Fibroblast of skin of back (primary cell): ENCODE measurements at places on chromosomes 3 and 15.
A peak's percentile ranks its signal among the peaks of the same experiment; 100 is the strongest.

GRCh38 chr15:80567721-80568157, 127.4 kb upstream of the ABHD17C start:
- DNase-seq = peak; percentile 82

DNA sequence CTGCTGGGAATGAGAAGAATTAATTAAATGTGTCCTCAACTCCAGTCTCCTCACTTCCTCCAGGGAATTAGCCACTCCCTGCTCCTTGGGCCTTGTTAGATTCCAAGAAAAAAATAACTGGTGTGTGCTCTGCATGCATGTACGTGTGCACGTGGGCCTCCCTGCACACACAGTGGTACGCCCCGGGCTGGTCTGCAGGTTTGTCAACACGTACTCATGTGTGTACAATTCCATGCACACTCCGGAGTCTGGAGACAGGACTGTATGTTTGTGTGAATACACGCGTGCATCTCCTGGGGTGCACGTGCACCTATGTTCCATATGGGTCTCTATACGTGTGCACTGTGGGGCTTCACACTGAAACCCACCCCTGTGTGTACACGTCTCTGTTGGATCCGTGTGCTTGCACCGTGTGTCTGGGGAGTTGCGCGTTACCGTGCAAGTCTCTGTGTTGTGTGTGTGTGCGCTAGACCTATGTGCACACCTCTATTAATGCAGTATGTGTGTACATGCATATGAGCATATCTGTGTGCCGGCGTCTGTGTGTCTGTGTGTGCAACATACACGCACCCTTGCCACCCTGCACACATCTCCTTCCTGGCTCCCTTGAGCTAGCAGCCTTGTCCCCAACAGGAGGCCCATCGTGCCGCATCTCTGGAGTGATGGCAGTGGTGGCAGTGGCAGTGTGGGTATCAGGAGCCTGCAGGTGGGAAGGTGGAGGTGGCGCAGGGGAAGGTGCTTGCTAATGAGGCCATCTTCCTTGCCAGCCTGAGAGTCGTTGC, 210.1 kb downstream of the TBC1D2B start:
- no peak for DNase-seq

DNA sequence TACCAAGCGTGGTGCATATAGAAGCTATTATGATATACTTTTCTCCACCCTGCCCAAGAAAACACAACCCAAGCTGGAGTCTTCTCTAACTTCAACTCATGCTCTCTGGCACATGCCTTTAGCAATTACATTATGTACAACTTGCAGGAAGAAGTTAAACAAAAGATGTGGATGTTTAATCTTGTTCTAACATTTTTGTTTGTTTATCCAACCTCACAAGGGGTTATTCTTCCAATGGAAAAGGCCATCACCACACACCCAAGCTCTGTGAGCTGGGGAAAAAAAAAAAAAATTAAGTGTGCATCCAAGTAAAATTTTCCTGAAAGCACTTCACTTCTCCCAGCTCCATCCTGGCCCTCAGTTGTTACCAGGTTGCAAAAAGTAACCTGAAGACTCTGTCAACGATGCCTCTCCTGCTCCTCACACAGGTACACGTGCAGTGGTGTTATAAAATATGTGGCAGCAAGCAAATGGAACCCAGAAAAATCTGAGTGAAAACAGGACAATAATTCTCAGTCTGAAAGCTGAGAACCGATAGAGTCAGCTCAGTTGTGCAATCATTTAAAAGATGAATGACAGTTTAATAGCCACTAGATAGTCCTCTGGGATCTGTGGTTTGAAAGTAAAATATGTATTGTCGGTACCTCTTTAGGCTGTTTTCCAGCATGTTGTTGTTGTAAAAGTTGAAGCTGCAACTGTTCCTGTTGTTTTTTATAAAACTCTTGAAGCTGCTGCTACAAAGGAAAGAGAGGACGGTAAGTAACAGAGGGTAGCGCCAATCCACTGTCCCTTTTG, 531.4 kb downstream of the FOXP1 start:
- DNase-seq = no peak

DNA sequence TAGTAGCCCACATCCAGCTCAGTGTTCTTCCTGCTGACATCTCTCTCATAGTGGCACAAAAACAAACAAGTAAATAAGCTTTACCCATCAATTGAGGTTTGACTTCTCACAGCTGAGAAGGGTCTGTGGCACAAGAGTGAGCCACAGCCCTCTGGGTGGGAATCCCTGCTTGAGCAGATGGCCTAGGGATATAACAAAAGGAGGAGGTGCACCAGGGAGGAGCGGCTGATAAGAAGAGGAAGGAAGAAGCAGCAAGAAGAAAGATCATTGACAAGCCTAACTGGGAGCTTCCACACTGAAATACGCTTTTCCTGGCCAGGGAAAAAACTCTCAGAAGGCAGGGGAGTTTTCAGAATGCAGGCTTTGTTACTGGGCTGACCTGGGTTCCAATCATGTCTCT, 279.8 kb downstream of the UACA start:
- DNase-seq = no peak

DNA sequence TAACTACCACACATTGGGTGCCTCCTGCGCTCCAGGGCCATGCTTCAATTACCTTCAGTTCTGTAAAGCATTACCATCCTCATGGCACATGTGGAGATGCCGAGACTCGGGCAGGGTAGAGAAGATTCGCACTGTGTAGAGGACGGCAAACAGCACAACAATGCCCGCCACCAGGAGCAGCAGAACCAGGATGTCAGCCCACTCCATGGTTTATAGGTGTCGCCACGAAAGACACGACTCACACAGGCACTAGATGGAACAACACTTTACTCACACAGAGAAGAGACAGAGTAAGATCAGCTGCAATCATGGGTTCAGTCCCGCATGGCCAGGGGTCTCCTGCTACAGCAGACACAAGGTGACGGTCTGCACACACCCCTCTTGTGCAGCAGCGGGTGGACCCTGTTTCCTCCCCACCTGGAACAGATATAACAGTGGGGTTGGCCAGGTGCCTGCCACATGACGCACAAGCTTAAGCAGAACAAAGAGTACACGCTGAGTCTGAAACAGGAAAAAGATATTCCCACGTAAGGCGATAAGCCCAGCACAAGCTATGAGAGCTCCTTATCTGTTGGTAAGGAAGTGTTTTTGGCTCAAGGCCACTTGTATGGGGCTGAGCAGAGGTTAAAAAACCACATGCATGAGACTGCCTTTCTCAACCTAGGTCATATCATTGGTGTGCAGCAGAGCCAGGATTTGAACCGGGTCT, 2.5 kb upstream of the TBC1D21 start:
- DNase-seq = no peak

DNA sequence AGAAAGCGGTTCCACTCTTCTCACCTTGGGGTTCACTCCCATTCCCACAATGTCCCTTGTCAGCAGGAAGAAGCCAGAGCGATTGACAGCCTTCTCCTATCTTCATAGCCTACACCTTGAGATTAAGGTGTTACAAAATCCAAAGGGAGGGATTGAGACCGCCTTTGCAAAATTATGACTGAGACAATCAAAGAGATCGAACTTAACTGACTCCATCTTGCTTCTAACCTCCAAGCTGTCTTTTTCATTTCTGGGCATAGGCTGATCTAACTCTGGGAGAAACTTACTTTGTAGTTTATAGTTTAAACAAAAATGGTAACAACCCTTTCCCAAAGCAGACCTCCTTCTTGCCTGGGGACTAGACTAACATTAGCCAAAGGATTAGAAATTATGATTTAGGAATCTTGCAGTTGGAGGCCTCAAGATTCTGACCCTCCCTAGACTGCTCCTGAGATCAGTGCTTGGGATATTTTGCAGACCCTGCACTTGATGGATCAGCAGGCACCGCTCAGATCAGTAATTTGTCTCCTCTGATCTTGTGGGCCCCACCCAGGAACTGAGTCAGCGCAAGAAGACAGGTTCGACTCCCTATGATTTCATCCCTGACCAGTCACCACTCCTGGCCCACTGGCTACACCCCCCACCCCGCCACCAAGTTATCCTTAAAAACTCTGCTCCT, 40.0 kb downstream of the PAQR5 start:
- DNase-seq = peak; percentile 36

DNA sequence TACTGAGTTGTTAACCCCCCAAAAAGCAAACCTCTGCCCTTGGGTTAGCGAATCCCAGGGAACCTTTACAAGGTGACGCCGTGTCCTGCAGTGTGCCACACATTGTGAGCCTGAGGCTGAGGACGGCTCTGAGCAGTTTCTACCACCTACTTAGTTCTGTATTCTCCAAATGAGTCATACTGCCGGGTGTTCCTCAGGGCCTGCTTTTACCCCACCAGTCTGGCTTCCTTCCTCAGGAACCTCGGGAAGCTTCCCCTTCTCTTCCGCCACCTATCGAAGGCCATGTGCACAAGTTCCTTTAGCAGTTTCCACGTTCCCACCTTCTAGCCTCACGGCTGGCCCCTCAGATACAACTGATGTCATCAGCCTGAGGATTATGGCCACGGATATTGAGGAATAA, 384.0 kb upstream of the TPM1 start:
- peak; percentile 7 for DNase-seq

- DNase-seq = no peak
Observed at GRCh38 chr3:150543128-150543527, 3.2 kb downstream of the SERP1 start.

- no peak for DNase-seq
Observed at GRCh38 chr3:187079090-187080022, 59.9 kb downstream of the RPL39L start.

DNA sequence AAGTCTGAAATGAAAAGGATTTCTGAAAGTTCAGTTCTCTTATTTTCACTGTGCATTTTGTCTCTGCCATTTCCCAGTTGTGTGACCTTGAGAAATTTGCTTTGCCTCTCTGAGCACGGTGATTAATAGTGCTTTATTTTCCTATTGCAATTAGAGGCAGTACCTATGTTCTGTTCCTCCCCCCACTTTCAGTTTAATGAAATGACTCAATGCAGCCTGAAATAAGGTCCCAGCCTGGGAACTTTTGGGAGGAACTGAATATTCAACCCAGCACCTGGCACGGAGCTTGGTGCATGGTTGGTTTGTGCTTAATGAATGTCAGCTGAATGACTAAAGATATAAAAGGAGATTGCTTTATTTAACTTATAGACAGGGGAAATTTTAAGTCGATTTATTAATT, 352.6 kb downstream of the PDCD6IP start:
- DNase-seq = no peak

DNA sequence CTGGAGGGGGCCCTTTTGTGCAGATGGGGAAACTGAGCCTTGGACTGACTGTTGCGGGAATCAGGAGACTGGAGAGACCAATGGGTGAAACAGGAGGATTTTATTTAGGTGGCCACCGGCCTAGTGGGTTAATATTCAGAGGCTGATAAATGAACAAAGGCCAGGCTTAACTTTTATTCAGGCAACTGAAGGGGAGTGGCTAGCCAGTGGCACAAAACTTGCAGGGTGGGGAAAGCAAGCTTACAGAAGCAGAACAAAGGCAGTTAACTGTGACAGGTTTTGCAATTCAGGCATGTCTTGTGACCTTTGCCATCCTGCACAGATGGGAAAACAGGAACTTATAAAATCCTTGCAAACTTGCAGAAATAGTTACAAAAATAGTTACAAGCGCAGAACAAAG, 24.9 kb upstream of the ACAD9 start:
- DNase-seq = no peak

GRCh38 chr3:114406922-114407321, 113.1 kb downstream of the TIGIT start:
- no peak for DNase-seq

DNA sequence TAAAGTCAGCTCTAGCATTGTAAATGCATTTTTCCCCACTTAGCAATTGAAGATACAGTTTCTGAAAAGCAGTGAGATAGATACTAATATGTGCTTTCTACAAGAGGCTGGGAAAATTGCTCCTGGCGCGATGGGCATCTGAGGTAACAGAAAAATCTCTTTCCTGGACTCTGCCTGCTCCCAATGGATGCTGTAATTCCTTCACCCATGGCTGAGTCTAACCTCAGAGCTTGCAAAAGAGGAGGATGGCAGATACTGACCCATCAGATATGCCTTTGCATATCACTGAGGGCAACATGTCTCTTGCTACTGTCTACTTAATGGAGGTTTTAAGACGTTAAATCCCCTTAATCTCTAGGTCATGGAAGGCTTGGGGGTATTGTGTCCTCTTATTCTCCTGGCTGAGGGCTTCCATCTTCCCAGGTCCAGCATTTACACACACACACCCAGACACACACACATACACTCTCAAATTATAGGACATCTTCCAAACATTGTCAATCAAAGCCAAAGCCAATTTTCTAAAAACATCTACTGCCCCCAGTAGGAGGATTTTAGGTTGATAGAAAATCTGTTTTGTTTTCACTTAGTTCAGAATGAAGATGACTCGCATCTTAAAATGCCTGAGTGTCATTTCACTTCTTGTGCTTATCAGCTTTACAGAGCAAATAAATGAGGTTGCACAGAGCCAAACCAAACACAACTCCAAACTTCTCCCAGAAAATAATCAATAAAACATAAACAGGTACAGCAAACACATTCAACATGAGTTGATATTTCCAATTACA, 2.4 kb downstream of the TRPM1 start:
- DNase-seq = peak; percentile 44

DNA sequence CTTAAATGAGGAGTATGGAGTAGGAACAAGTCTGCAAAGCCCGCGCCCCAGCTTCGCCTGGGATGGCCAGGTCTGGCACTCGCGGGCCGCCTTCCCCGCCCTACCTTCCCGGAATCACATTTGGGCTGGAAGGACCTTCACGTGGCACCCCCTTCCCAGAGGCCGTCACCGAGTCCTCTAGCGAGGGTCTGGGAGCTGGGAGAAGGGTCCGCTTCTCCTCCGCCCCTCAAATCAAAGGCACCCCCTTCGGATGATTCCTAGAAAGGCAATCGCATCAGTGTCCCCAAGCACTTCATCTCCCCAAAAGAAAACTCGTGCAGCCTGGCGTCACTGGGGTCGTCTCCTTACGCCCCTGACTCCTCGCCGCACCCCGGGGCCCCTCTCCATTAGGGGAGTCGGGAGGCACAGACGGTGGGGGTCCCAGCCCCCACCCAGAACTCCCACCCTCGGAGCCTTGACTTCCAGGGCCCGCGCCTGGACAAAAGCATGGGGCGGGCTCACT, 380 bp downstream of the MYLK start:
- DNase-seq = peak; percentile 6

GRCh38 chr3:167305340-167305890, 74.7 kb downstream of the ZBBX start:
- DNase-seq = peak; percentile 2

DNA sequence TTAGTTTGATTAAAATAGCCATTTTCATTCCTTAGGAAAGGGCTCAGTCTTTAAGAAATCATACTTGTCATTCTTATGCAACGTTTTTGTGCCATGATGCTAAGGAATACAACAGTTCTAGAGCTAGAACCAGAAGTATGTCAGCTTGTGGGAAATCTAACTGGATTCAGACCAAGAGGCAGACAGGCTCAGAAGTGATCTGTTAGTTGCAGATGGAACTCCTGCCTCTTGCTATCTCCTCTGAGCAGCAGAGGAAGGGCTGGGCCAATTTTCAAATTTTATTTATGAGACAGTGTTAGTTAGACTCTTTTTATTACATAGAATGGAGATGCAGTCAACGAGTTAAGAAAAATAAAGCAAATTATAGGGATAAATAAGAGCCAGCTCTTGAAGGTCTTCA, 48.5 kb upstream of the RYR3 start:
- peak; percentile 9 for DNase-seq
